ENCODE measurements at places on chromosomes 7 and 10. TPM values are rescaled to one million over a fixed set of nuclear protein-coding genes. Genes with fewer than 3 reads are reported as not detected.

The SAMD9 gene
- total RNA-seq, result 10.2 TPM

The AGMO gene
- 0.18 TPM for total RNA-seq

The SPDYE11 gene
- total RNA-seq, result not detected

The PLAU gene
- 143 TPM for total RNA-seq

The SHTN1 gene
- total RNA-seq, result 1.00 TPM
